ENCODE measurements at places on chromosomes 13 and 19.

DNA sequence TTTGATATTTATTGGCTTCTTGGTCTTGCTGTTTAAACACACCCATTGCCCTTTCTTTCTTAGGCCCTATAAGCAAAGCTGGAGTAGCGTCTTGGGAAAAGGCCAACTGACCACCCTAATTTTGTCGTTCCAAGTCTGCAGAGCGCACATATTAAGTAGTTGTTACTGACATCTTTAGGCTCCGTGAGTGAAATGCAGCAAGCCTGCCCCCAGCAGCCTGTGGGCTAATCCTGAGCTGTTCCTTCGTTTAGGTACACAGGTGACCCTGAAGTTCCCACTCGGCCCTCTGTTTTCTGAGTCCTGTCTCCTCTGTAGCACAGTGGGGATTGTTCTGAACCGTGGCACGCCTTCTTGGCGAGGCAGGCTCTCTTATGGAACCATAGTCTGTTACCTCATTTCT, 170.5 kb downstream of the STK24 start:
- DNase-seq, result no peak

- DNase-seq, result no peak
Observed at GRCh38 chr19:32748497-32748896, 28.9 kb downstream of the TDRD12 start.

GRCh38 chr13:110561344-110562035, at the start of gene RAB20:
Gene RAB20 (minus strand): TSS chr13:110561722. CDS start chr13:110561519, 203 bp downstream.
- DNase-seq, result peak; percentile 92

DNA sequence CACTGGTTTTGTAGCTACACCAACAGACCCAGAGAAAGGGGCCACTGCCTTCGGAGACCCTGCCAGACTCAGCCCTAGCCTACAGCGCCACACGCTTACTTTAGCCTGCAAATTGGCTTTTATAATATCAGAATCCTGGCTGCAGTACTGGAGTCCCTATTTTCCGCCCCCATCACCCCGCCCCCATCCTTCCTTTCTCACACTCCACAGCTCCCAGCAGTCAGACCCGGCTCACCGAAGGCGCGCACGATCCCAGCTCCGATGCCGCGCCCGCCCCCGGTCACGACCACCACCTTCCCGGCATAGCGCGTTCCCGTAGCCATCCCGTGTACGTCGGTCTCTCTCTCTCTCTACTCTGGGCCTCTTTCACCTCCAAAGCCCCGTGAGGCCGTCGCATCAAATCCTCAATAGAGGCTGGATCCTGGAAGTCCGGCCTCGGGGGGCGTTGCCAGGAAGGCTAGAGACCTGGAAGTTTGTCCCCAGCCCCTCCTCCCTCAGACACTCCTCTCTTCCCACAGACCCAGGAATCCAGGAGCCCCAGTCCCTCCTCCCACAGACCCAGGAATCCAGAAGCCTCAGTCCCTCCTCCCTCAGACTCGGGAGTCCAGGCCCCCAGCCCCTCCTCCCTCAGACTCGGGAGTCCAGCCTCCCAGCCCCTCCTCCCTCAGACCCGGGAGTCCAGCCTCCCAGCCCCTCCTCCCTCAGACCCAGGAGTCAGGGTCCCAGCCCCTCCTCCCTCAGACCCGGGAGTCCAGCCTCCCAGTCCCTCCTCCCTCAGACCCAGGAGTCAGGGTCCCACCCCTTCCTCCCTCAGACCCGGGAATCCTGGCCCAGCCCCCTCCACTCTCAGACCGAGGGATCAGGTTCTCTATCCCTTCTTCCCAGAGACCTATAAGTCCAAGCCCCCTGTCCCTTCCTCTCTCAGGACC, at the start of gene HSD17B14:
Gene HSD17B14, minus strand, starts transcription at position 403 of the 929 bp plus-strand sequence. Its CDS starts 80 bp downstream, at position 323.
- DNase-seq, result peak; percentile 16

DNA sequence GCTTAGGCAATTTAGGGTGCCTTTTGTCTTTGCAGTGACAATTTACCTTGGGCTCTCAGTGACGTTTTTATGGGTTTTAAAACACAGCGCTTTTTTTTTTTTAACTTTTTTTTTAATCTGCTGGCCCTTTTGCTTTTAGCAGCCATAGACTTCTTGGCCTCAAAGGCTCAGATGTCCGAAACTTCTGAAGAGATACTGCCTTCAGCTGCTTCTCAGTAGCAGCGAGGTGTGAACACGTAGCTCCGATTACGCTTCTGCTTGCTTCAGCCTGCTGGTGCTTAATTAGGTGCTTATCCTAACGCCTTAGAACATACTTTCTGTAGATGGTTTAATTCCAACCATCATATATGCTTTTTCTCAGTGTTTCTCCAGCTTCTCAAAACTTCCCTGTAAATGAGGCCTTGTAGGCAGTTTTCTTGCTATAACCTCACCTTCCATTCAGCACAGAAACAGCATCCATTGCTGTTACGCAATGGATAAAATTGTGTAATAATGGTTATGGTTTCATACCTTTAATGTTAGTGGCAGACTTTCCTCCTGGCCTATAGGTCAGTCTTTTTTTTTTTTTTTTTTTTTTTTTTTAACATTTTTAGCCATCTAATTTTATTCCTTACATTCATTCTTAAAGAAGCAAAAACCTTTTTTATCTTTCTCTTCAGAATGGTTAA, 723.9 kb downstream of the GPC5 start:
- DNase-seq, result no peak

- DNase-seq, result peak; percentile 57
Observed at GRCh38 chr13:97141564-97142005, 80.5 kb upstream of the MBNL2 start.

DNA sequence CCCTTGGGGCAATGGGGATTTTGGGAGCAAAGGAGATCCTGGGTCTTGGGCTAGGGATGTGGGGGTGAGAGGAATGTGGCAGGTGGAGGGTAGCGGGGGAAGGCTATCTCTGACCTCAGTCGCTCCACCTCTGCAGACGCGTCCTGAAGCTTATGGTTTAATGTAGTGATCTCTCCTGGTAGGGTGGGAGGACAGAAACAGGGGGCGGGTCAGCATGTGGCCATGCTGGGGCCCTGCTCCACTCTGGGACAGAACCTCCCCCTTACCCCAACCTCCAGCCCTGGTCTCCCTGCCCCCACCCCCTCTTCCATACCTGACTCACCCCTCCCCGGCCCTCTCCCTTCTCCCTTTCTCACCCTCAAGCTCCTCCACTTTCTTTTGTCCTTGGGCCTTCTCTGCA, 1.4 kb downstream of the BST2 start:
- no peak for DNase-seq

GRCh38 chr13:76503291-76503690, 382.9 kb downstream of the KCTD12 start:
- DNase-seq, result no peak

DNA sequence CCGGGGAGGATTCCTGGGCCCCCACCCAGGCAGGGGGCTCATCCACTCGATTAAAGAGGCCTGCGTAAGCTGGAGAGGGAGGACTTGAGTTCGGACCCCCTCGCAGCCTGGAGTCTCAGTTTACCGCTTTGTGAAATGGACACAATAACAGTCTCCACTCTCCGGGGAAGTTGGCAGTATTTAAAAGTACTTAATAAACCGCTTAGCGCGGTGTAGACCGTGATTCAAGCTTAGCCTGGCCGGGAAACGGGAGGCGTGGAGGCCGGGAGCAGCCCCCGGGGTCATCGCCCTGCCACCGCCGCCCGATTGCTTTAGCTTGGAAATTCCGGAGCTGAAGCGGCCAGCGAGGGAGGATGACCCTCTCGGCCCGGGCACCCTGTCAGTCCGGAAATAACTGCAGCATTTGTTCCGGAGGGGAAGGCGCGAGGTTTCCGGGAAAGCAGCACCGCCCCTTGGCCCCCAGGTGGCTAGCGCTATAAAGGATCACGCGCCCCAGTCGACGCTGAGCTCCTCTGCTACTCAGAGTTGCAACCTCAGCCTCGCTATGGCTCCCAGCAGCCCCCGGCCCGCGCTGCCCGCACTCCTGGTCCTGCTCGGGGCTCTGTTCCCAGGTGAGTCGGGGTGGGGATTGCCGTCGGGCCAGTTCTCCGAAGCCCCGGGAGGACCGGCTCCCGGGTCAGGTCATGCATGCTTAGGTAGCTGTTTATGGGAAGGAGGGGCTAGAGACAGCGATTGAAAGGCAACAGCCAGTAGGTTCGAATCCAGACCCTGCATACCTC, at the start of gene ICAM1:
Gene ICAM1, plus strand, starts transcription at position 505 of the 779 bp plus-strand sequence. Its CDS starts 40 bp downstream, at position 545.
- DNase-seq, result no peak

- DNase-seq, result no peak
Observed at GRCh38 chr13:113474179-113474578, 16.3 kb downstream of the DCUN1D2 start.

DNA sequence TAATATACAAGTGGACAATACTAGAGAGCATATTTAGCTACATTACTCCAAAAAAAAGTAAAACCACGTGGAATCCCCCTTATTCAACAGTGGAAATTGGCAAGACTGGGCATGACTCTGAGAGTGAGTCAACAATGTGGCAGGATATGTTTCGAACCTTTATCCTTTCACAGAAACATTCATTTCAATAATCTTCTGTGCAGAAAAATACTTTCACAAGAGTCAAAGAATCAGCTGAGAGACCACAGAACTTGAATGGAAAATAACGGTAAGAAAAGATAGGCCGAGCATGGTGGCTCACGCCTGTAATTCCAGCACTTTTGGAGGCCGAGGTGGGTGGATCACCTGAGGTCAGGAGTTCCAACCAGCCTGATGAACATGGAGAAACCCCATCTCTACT, 25.1 kb upstream of the CD70 start:
- no peak for DNase-seq

- DNase-seq, result no peak
Observed at GRCh38 chr13:43698009-43698408, 88.8 kb downstream of the ENOX1 start.

GRCh38 chr13:71213252-71213821, 653.7 kb downstream of the DACH1 start:
- DNase-seq, result no peak

GRCh38 chr13:32804673-32805230, 211.5 kb upstream of the KL start:
- peak; percentile 24 for DNase-seq

GRCh38 chr13:35238274-35238673, 238.2 kb downstream of the MAB21L1 start:
- DNase-seq, result no peak

DNA sequence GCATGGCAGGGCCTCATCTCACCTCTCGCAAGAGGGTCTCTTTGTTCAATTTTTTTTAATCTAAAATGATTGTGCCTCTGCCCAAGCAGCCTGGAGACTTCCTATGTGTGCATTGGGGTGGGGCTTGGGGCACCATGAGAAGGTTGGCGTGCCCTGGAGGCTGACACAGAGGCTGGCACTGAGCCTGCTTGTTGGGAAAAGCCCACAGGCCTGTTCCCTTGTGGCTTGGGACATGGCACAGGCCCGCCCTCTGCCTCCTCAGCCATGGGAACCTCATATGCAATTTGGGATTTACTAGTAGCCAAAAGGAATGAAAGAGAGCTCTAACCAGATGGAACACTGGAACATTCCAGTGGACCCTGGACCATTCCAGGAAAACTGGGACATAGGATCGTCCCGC, 8.0 kb downstream of the FXYD3 start:
- no peak for DNase-seq

GRCh38 chr19:23399443-23399842, 4.2 kb upstream of the ZNF91 start:
- no peak for DNase-seq

DNA sequence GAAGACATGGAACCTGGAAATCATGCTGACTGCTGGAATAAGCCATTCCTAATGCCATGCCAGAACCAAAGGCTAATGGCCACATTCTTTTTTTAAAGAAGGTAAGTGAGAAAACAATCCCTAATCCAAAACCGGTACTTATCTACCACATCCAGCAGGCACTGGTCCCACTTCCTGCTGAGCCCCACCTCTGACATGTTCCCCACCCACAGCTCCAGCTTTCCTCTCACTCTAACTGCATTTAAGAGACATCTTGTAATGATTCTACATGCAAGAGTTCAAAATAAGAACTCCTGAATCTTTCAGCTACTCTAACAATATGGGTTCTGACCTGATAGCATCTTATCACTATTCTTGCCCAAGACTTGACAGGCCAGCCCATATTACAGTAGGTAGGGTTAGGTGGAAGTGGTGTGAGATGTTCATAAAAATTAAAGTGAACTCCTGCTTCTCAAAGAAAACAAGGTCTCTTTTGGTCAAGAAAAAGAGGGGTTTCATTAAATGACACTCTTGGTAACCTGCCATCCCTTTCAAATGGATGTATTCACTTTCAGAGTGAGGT, 41.9 kb downstream of the N4BP2L2 start:
- no peak for DNase-seq

GRCh38 chr13:74869846-74870245, 612.1 kb downstream of the TBC1D4 start:
- no peak for DNase-seq

DNA sequence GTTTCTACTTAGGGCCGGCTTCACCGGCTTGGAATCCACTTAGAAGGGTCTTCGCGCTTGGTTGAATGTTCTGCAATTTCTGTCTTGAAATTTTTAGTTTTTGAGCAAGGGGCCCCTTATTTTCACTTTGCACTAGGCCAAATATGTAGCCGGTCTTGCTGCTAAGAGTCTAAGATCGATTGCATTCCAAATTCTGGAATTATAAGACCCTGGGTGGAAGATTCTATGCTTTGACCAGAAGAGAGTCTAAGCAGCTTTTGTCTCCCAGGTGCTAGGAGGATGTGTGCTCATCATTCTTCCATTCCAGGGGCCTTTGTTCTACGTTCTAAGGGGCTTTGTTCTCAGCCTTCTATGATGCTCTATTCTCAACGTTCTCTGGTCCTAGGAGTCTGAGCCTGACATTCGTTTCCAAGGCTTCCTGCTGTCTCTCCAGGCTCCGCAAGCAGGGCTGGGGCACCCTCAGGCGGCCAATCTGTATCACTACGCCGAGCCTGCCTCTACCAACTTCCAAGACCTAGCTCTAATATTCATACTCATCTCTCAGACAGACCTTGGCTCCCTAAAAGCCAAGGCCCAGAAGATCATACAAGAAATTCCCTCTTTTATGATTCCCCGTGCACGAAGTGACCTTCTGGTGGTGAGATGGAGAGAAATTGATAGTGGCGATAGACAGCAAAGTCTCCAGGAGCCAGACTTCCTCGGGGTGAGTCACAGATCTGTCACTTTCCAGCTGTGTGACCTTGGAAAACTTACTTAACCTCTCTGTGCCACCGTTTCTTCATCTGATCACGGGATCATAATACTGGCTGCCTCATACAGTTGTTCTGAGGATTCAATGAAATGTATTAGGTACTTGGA, 982 bp upstream of the DACT3 start:
- DNase-seq, result peak; percentile 56

GRCh38 chr19:6056801-6057650, 53.3 kb downstream of the RFX2 start:
- peak; percentile 64 for DNase-seq

DNA sequence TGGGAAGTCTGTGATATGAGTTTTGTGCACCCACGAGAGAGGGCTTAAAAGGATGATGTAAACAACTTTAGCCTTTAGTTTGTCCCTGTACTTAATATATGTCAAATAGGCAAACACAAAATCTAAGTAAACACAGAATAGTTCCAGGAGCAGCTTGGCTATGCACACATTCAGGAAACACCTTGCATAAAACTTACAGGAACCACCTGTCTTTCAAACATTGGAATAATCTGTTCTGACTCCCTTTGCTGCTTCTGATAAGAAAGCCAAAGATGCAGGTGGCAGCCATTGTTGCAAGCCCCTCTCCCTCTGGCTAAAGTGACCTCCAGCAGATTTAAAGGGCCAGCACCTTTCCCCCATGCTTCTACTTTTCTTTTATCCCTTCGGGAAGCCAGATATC, 4.7 kb downstream of the EEF1AKMT1 start:
- DNase-seq, result no peak

GRCh38 chr13:98672947-98673613, 79.4 kb downstream of the SLC15A1 start:
- peak; percentile 39 for DNase-seq

All from NCI-H774 (cell line).